Aorta (tissue), 5 donors: ENCODE measurements at places on chromosomes 12 and 14.

GRCh38 chr14:63562405-63562804 is 19.2 kb upstream of the PPP2R5E start:
- DNase-seq = no peak

DNA sequence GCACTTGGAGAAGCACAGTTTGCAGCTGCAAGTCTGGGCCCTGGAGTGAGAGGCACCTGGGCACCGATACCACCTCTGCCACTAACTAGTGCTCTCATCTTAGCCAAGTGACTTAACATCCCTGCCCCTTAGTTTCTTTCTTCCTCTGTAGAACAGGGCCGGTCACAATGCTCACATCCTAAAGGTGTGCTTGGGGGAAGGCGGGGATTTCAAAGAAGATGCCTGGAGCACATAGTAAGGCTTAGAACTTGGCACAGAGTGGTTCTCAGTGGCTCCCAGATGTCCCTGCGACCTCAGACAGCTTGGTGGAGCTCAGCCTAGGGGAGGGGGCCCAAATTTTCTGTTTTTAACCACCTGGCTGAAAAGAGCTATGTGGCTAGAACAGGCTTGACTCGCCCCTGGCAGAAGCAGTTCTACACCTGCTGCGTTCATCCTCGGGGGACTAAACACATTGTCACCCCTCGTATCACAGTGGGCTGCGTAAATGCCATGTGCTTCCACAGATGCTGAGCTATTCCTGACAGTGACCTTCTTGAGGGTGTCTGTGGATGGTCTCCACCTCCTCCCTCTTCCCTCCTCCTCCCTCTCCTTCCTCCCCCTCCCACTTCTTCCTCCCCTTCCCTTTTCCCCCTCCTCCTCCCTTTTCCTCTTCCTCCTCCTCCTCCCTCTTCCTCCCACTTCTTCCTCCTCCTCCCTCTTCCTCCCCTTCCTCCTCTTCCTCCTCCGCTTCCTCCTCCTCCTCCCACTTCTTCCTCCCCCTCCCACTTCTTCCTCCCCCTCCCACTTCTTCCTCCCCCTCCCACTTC is 112.1 kb downstream of the PHETA1 start:
- no peak for DNase-seq

DNA sequence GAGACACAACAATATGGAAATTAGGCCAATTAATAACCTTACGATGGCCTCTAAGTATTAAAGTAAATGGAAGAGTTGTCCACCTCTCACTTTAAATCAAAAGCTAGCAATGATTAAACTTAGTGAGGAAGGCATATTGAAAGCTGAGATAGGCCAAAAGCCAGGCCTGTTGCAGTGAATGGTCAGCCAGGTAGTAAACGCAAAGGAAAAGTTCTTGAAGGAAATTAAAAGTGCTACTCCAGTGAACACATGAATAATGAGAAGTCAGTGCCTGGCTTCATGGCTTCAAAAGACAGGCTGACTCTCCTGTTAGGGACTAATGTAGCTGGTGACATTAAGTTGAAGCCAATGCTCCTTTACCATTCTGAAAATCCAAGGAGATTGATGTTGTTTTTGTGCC is 135.3 kb downstream of the NDUFA12 start:
- DNase-seq = no peak

GRCh38 chr14:99158646-99159165 is 113.3 kb downstream of the BCL11B start:
- no peak for DNase-seq

DNA sequence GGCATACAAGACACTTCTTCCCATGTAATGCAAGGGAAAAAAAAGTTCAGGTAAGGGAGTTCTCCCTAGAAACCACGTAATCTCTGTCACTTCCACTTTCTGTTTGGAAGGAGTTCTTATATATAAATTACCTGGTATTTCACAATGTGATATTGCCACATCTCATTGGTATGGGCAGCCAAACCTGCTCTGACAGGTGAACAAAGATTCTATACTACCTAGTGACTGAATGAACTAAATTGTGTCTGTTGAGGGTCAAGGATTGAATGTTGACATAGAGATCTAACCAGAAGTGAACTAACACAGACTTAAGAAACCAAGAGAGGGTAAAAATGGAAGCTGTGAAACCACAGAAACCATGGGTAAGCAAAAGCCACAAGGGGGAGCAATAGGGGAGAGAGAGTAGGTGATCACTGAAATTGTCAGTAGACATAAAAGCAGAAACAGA is 161.3 kb downstream of the RPL10L start:
- DNase-seq = no peak

GRCh38 chr14:99945732-99946651 is 119.2 kb upstream of the EVL start:
- DNase-seq = no peak

DNA sequence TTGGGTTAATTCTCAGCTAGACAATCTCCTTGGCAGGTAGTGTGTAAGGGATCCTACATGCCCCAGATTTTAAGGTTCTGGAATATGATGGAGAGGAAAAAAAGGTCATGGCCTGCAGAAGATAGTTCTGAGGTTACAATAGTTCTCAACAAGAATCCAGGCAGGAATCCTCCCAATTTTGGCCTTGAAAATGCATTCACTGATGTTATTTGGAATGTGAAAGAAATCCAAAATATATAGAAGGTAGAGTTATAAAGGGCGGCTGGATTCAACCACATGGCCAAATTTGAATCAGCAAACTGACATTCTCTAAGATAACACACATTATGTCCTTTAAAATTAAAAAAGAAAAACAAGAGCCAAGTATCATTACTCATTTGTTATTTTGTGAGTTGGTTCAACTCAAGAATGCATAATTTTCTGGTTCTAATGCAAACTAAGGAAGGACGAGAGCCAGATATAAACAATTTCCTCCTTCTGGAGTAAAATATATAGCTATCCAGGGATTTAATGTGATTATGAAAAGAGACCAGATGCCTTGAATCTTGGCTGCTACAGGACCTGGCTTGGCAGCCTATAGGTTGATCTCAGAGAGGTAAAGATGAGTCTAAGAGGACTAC is 177.0 kb upstream of the G2E3 start:
- no peak for DNase-seq

GRCh38 chr14:95348395-95349080 is 28.8 kb upstream of the CLMN start:
- no peak for DNase-seq

DNA sequence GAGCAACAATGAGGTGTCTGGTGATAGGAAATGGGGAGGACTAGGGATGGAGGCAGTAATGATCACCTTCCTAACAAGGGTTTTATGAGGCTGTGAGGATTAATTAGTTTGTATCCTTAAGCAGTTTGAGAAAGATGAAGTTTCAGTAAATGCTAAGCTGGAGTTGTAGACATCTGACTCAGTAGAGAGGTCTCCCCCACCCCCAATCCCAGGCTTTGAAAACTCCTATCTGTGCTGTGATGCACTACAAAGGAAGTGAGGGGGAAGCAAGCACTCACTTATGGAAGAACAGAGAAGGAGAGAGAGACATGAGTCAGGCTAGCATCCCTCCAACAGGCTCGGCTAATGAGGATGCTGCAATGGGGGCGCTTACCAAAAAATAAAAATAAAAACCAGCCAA is 5.5 kb upstream of the BCL11B start:
- DNase-seq = no peak

- DNase-seq = no peak
Measured at GRCh38 chr14:50813544-50813863, 17.5 kb downstream of the NIN start.

GRCh38 chr14:94158239-94158883 is 15.8 kb upstream of the PPP4R4 start:
- no peak for DNase-seq

- DNase-seq = no peak
Measured at GRCh38 chr12:45165284-45165683, 50.6 kb upstream of the ANO6 start.

DNA sequence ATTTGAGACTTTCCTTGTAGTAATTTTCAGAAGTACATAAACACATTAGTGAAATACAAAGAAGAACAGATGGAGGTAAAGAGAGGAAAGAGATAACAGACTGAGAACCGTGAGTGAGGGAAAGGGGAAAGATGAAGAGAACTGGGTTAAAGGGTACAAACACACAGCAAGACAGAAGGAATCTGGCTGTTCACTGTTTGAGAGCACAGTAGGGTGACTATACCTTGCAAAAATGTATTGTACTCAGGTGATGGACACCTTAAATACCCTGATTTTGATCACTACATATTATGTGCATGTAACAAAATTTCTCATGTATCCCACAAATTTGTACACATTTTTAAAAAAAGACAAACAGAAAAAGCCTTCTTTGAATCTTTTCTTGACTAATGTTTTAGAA is 2.7 kb upstream of the TRHDE start:
- DNase-seq = no peak

DNA sequence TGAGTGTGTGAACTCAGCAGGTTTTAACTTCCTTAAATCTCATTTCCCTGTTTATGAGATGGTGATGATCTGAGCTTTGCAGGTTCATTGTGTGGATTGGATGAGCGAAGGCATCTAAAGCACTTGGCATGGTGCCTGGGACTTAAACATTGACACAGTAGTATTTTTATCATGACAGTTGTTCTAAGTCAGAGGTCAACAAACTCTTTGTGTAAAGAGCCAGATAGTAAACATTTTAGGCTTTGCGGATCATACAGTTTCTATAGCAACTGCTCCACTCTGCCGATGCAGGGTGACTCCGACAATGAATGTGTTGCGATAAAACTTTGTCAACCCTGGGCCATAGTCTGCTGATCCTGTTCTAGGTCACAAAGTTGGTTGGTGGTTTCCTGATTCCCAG is 25.2 kb downstream of the SLC24A4 start:
- no peak for DNase-seq

GRCh38 chr14:22598896-22599244 is 770 bp downstream of the ABHD4 start:
- DNase-seq = no peak

DNA sequence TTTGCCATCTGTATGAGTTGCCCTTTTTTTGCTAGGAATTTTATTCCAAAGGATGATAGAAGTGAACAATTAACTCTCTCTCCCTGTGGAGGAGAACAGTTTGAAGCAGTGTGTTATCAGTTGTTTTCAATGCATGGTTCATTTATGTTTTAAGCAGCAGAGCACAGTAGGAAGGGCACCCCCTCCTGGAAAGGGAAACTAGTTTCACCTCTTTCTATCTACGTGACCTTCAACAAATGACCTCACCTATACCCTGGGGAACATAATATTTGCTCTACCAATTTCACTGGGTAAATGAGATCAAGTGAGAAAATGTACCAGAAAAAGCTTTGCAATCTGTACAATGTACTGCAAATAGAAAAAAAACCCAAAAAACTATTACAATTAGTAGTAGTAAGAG is 5.4 kb upstream of the DCP1B start:
- DNase-seq = no peak

DNA sequence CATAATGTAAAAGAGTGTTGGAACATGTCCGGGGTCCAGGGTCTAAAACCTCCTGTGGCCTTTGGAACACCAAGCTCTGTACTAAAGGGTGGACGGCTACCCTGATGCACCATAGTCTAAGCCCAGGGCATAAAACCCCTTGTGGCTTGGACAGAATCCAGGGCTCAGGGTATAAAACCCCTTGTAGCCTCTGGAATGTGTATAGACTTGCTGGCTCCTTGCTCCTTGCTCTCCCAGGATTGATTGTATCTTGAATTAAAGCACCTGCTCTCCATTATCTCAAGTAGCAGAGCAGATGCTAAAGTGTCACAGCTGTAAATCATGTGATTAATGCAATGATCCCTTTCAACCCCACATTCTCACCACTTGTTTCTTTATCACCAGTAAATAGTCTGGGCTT is 556.5 kb downstream of the LRFN5 start:
- no peak for DNase-seq

GRCh38 chr12:44019118-44019517 is 183.2 kb downstream of the TMEM117 start:
- no peak for DNase-seq

DNA sequence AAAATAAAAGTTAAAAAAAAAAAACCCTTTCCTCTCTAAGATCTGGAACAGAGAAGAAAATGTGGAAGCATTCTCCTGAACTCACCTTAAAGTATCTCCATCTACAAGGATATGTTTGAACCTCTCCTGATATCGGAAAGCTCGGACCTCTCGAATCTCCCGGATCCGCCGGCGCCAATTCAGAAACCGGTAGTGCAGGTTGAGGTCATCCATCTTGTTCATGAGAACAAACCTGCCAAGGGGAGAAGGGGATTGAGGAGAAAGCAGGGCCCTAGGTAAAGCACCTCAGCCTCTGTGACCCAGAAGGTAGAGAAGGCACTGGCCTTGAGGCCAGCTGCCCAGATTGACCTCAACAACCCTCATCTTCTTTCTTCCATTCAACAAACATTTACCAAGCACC is 2.2 kb downstream of the SPRYD3 start:
- DNase-seq = peak; percentile 33

GRCh38 chr12:117507548-117507947 is 146.1 kb upstream of the NOS1 start:
- DNase-seq = no peak

GRCh38 chr14:88164906-88165534 is 158.0 kb downstream of the KCNK10 start:
- DNase-seq = no peak

DNA sequence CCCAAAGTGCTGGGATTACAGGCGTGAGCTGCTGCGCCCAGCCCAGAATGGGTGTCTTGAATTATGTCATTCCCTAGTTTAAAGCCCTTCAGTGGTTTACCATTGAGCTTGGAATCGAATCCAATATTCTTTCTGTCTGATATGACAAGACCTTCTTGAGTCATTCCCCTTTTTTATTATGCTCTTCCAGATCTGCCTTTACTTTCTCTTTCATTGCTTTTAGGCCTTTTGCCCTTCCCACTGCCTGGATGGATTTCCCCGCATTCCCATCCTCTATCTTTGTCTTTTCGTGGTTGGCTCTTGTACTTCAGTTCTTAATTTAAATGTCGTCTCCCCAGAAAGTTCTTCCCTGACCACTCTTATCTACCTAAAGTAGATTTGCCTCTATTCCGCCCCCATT is 1.6 kb downstream of the TRAFD1 start:
- DNase-seq = no peak

DNA sequence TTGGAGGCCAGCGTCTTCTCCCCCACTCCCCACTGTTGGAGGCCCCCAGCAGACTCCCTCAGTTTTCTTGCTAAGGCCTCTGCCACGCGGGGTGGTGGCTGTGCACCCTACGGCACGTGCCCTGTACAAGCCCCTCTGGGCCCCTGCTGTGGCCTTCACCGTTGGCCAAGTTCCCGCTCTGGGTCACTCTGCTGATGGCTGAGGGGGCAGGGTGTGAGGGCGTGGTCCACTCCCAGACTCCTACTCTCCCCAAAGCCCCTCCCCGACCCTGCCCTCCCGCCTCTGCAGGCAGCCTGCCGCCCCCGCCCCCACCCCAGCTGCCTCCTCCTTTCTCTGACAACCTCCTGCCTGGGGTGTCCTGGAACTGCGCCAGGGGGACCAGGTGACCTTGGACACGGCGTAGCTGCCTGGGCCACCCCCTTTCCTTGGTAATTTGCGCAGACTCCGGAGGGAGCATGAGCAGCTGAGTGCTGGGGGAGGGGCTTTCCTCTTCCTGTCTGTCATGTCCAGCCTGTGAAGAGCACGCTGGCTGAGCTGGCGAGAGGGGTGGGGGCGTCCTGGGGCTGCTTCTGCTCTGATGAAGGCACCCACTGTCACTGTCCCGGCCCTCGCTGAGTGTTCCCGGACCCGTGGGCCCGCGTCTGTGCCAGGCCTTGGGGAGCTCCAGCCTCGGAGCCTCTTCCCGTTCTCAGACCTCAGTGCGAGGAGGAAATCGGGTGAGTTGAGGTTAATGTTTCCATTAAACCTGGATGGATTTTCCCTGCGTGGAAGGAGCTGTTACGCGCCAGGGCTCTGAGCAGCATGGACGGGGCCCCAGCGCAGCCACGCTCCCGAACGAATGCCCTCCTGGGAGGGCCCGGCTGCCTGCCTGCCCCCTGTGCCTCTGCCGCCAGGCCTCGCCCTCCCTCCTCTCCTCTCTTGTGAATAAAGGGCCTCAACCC is 85.0 kb downstream of the KIF26A start:
- DNase-seq = no peak

GRCh38 chr12:53324113-53324778 is 2.8 kb upstream of the AAAS start:
- DNase-seq = peak; percentile 62
